Neural crest cell (in vitro differentiated cells): ENCODE measurements at places on chromosomes 4 and X. TPM values are rescaled to one million over a fixed set of nuclear protein-coding genes. Genes with fewer than 3 reads are reported as not detected.

GRCh38 chr4:26320538-26321372, at the start of gene RBPJ:
TSS of gene RBPJ (plus strand) at chr4:26321014. CDS start at chr4:26321029, 15 bp downstream.
- peak; percentile 90 for DNase-seq

ZCCHC18 gene
- 8.7 and 9.3 TPM in 2 replicates for total RNA-seq

GRCh38 chr4:188218392-188218791, 79.2 kb downstream of the TRIML1 start:
- DNase-seq, result no peak

DNA sequence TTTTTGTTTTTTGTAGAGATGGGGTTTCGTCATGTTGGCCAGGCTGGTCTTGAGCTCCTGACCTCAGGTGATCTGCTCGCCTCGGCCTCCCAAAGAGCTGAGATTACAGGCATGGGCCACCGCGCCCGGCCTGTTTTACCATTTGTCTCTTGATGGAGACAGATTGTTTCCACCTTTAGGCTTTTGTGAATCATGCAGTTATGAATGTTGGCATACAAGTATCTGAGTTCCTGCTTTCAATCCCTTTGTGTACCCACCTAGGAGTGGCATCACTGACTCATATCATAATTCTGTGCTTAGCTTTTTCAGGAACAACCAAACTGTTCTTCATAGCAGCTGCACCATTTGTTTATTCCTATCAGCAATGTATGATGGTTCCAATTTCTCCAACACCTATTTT, 20.2 kb upstream of the MGST2 start:
- no peak for DNase-seq

ARMCX4 gene
- total RNA-seq, result 24.2 and 26.2 TPM in 2 replicates

GRCh38 chr4:149306537-149306936, 509.1 kb downstream of the IQCM start:
- no peak for DNase-seq

GRCh38 chr4:83558680-83559079, 22.8 kb downstream of the GPAT3 start:
- no peak for DNase-seq

DNA sequence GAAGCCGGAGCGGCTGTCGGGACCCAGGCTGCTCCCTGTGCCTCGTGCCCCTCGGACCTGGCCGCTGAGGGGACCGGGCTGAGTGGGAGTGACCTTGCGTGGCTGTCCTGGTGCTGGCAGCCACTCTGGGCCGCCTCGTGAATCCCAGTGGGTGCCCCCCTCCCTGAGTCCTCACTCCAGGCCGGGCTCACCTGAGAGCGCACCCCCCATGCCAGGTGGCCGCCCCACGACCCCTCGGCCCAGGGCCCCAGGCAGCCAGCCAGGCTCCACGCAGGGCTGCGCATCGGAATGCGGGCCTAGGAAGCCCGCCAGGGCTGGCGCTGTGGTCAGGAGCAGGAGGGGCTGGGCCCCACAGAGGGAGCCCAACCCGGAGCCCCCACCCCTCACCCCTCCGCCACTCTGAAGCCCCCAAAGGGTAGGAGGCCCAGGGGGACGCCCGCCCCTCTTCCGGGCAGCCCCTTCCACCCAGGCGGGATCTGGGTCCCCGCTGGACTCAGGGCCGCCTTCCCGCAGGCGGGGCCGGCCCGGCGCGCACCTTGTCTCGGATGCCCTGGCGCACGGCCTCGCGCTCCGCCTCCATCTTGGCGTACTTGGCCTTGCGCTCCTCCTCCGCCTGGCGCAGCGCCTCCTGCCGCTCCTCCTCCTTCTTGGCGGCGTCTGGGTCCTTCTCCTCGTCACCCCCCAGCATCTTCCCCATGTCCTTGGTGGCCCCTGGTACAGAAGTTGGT, 33.9 kb downstream of the CPLX1 start:
- DNase-seq, result no peak

DNA sequence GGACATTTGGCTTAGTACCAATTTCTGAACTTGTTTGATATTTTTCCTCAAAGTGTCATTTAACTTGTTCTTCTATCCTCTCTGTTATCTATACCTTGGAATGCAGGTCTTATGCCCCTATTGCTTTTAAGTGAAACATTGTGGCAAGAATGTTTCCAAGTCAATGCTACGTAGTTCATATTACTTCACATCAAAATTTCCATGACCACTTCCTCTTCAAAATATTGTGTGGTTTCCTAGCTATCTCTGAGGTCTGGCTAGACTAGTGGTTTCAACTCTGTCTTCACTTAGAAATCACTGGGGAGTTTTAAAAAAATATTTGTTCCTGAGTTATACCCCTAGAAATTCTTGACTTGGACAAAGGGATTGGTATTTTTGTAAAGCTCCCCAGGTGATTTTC, 20.2 kb upstream of the RASGEF1B start:
- DNase-seq, result no peak

MAGEE2 gene
- total RNA-seq, result not detected in 2 replicates

GRCh38 chr4:173056710-173057109, 111.9 kb upstream of the GALNT7 start:
- DNase-seq, result no peak

DNA sequence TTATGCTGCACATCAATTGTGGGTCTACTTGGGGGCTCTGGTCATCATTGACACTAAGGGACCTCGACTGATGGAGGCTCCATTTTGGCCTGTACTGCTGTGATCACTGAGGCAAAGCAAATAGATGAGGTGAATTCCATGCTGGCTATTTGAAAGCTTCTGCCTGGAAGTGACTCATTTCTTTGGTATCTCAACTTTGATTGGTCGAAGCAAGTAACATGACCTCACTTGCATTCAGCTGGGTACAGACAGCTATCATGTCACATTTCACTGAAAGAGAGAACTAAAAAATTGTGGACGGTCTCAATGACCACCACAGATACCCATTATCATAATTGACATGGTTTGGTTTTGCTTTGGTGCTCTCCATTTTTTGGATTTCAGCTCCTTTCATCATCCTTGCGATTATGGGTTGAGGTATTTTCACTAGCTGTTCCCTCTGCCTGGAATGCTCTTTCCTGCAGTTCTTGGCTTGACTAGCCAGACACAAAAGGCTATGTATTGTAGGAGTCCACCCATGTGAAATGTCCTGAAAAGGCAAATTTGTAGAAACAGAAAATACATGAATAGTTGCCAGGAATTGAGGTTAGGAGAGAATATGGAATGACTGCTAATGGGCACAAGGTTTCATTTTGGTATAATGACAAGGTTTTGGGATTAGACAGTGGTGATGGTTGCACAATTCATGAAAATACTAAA, 369.2 kb upstream of the LCORL start:
- no peak for DNase-seq

DNA sequence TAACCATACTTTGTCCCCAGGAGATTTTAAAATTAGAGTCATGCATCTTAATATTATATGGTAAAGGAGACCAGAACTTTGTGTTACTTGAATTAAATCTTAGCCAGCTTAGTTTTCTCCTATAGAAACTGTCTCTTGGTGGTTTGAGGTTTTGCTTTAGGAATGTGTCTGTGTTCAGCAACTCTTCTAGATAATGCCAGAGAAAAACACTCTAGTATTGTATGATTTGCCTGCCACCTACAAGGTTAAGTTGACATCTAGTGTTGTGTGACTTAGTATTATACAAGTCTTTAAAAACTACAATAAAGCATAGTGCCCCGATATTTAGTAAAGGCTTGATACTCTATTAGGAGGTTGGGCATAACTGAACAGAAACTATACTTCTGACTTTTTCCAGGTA, 2.1 kb downstream of the UGT8 start:
- DNase-seq, result no peak

DNA sequence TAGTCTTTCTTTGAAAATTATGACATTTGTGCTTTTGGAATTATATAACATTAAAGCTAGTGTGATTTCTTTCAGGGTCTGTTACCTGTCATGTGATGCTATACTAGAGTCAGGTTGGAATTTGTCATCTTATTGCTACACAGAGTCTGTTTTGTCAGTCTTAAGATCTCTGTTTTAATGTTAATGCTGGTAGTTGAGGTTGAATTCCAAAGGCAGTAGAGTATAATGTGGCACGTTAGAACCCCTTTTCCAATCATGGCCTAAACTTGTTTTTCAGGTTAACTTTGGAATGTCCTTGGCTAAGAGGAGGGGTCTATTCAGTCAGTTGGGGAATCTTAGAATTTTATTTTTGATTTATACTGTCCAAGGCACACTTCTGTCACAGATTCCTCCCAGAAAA, 258.5 kb downstream of the PABPC4L start:
- DNase-seq, result no peak

PF4V1 gene
- not detected in 2 replicates for total RNA-seq

FGG gene
- not detected in 2 replicates for total RNA-seq

YY2 gene
- 1.5 TPM in 2 replicates for total RNA-seq
